ENCODE measurements at places on chromosomes 5 and 9. TPM values are rescaled to one million over a fixed set of nuclear protein-coding genes. Genes with fewer than 3 reads are reported as not detected.

The CBY3 gene
- 2.1 TPM for total RNA-seq

The SPINK7 gene
- not detected for total RNA-seq

DNA sequence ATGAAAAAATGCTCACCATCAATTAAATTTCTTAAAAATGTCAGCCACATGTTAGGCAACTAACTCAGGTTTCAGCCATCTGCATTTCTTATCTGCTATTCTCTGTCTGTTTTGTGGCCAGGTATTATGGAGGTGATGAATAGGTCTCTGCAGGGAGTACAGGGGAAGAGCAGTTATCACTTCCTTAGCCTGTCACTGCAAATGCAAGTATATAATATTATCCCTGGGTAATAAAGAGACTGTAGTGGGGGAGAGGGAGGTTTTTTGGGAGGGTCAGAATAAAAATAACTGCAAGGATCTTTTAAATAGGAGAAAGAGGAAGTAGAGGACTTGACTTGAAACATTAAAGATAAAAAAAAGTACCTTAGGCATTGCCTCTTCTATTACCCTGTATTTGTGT, 49.6 kb upstream of the PTGER4 start:
- no peaks in the 10 kb centered on the region for H3K36me3 ChIP-seq
- no peaks in the 10 kb centered on the region for H3K27me3 ChIP-seq
- DNase-seq, result no peak
- H3K4me3 ChIP-seq, result no peak overlapping the region

GRCh38 chr5:160458806-160459800, 37.4 kb downstream of the PTTG1 start:
- H3K27me3 ChIP-seq, result no peaks in the 10 kb centered on the region
- H3K27ac ChIP-seq, result no peak overlapping the region
- H3K4me1 ChIP-seq, result no peaks in the 10 kb centered on the region
- no peak overlapping the region for H3K4me3 ChIP-seq

- H3K27me3 ChIP-seq, result no peaks in the 10 kb centered on the region
- H3K4me3 ChIP-seq, result no peak overlapping the region
- H3K36me3 ChIP-seq, result no peaks in the 10 kb centered on the region
- no peak overlapping the region for H3K27ac ChIP-seq
These were observed 2.4 kb downstream of the ANKRD31 start for GRCh38 chr5:75234251-75234650.

- H3K4me3 ChIP-seq, result no peak overlapping the region
- DNase-seq, result no peak
These were observed 90.1 kb downstream of the THBS4 start for GRCh38 chr5:80125022-80125961.
